IMR-90 (cell line): ENCODE measurements at places on chromosomes 13 and 19. TPM values are rescaled to one million over a fixed set of nuclear protein-coding genes. Genes with fewer than 3 reads are reported as not detected.

GRCh38 chr19:11387162-11388034 lies 3.3 kb upstream of the EPOR start:
- DNase-seq, result no peak

GRCh38 chr13:45873491-45874325 lies 22.2 kb upstream of the SIAH3 start:
- DNase-seq, result no peak

DNA sequence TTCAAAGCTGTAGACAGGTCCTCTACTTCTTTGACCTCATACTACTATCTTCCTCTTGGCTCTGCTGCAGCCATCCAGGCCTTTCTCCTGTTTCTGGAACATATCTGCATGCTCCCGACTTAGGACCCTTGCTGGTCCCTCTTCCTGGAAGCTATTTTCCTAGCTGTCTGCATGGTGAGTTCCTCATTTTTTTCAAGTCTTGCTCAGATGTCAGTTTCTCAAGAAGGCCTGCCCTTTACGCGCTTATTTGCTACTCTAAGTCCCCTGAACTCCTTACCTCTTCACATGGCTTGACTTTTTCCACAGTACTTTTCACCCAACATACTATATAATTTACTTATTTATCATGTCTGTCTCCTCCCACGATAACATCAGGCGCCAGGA lies 31.4 kb downstream of the DNAJC3 start:
- no peak for DNase-seq

DNA sequence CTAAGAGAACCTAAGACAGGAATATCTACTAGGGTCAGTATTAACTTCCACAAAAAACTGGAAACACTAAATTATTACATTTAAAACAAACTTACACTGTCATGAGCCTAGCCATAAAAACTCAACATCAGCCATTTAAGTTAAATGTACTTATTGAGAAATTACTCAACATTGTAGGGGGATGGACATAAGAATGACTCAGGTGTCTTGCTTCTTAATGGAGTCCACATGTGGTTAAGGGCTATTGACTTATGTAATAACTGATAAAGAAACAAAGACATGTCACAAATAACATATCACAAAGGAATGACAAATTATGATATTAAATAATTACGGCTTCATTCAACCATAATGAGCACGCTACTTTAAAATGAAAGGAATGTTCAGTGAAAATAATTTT lies 36.2 kb downstream of the CLDN10 start:
- DNase-seq, result peak; percentile 60

DNA sequence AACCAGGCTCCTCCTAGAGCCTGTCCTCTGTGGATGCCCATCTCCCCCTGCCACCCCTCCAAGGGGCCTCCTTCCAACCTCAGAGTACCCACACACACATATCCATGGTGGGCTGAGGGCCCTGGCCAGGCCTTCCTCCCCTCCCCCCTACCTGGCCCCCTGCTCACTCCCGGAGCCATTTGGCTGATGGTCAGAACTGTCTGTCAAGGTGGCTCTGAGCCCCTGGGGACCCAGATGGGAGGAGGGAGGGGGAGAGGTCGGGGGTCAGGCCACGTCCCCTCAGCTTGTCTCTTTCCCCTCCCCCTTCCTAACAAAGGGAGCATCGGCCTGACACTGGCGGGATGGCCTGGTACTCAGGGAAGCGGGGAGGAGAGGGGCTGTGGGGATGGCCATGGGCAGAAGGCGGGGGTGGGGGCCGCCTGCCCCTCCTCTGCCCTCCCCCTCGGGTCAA lies 18.7 kb upstream of the POU2F2 start:
- DNase-seq, result no peak

GRCh38 chr13:38582133-38582532 lies 104.7 kb upstream of the FREM2 start:
- DNase-seq, result peak; percentile 16

- no peak for DNase-seq
Observed at GRCh38 chr13:78176880-78177279, 258.2 kb upstream of the EDNRB start.

DNA sequence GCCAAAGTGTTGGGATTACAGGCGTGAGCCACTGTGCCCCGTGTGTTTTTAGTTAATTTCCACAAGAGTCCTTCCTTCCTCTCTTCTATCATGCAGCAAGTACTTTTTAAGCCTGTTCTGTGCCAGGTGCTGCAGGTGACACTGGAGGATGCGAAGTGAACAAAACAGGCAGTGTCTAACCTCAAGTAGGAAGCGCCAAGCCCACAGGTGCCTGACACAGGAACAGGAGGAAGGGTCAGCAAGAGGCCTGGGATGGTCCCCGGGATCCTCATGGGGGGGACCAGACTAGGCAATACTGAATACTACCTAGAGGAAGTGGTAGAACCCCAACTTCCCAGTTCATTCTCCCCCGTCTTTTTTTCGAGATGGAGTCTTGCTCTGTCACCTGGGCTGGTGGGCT lies 1.8 kb upstream of the CALR start:
- no peak for DNase-seq

Gene PRKCG
- 0.04 TPM in 1 of 2 replicates, not detected in the other for polyA plus RNA-seq

Gene VMAC
- 3.1 TPM in 2 replicates for polyA plus RNA-seq
